ENCODE measurements at places on chromosomes 7 and 10.

DNA sequence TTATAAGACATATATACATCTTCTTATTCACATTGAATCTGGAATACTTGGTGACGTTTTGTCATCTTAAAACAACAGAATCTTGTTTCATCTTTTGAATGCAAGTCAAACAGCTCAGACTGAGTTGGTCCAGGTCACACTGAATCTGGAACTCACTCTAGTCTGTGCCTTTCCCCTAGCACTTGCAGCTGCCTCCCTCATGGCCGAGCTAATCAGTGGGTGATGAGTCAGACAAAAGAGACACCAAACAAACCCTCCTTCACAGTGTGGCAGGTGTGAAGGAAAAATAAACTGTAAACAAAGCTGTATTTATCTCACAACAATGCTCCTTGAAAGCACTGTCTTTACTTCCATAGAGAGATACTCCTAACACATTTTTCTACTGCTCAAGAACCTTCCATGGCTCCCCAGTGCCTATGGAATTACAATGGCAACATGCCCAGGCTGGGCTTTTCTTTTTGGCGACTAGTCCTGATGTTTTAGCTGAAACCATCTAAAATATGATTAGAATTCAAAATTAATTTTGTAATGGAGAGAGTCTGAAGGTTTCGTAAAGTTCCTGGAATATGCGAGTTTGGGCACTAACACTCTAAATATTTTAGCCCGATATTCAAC lies 140.0 kb downstream of the ZNF365 start:
- no peak for DNase-seq

DNA sequence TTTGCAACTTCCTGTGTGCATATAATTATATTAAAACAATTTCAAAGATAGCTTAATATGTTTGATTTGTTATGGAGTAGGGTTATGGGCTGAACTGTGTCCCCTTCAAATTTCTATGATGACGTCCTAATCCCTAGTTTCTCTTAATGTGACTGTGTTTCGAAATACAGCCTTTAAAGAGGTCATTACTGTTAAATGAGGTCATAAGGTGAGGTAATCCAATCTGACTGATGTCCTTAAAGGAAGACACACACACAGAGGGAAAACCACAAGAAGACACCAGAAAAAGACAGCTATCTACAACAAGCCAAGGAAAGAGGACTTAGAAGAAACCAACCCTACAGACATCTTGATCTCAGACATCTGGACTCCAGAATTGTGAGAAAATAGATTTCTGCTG lies 407.4 kb downstream of the MAGI2 start:
- DNase-seq: no peak

GRCh38 chr10:21533467-21534279 lies at the start of gene MLLT10:
Gene MLLT10 (plus strand): TSS chr10:21534232. CDS start chr10:21534645, 413 bp downstream.
- DNase-seq: peak; percentile 96

DNA sequence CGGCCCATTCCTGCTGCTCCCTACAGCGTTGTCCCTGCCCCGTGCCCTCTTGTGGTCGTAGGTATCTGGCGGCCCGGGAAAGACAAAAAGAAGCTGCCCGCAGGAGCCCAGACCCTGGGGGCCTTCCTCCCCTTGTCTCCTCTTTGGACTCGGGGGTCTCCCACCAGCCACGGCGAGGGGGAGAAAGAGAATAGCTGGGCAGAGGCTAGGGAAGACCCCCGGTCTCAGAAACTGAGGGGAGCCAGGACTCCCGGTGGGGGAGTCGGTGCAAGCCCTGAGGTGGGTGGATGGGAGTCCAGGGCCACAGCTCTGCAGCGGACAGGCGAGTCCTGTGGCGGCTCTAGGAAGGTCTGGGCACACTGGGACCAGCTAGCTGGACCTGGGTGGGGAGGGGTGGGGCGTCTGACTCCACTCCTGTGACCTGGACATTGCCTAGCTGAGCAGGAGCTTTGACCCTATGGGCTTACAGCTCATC lies 1.3 kb upstream of the SH2D4B start:
- no peak for DNase-seq

- no peak for DNase-seq
Observed at GRCh38 chr10:79947083-79947415, 1.9 kb downstream of the SFTPD start.

- no peak for DNase-seq
Observed at GRCh38 chr7:21771266-21771665, 174.4 kb downstream of the CDCA7L start.

DNA sequence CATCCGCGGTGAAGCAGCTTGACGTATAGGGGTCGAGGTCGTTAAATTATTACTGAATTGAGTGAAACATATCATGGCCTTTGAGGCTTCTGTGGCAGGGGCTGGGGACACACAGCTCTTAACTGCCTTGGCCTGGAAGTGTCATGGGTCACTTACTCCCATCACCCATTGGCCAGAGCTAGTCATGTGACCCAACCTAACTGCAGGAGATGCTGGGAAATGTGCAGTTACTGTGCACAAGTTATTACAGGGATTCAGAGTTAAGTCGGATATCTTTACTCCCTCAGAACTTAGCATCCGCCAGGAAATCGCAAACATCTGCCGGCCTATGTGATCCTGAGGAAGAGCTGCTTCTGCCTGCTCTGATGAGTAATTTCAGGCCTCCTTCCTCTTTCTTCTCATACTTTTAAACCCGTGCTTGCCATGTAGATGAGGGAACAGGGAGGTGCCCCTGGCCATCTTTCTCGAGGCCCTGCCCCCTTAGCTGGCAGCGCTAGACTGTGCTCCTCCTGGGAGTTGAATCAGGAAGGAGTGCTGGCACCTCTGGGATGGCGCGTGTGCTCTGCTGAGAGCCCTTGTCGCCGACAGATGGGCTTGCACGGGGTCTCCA lies 203.6 kb downstream of the TCF7L2 start:
- no peak for DNase-seq

- DNase-seq: no peak
Observed at GRCh38 chr10:76643511-76643911, 994.1 kb downstream of the KCNMA1 start.

DNA sequence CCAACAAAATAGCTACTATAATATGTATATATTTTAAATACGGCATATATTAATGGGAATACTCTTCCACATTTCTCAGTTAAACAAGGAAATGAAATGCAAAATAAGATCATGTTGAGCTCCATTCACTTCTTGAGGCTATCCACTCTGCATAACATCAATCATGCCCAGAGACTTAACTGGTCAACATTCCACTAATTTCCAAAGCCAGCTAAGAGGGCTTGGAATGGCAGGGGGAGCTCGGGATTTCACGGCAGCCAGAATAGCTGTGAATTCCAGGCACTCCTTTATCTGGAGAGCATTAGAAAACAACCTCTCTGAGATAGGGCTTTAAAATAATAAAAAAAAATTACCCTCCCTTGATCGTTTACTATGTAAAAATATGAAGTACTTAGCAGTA lies 194.9 kb upstream of the CDCA7L start:
- no peak for DNase-seq

DNA sequence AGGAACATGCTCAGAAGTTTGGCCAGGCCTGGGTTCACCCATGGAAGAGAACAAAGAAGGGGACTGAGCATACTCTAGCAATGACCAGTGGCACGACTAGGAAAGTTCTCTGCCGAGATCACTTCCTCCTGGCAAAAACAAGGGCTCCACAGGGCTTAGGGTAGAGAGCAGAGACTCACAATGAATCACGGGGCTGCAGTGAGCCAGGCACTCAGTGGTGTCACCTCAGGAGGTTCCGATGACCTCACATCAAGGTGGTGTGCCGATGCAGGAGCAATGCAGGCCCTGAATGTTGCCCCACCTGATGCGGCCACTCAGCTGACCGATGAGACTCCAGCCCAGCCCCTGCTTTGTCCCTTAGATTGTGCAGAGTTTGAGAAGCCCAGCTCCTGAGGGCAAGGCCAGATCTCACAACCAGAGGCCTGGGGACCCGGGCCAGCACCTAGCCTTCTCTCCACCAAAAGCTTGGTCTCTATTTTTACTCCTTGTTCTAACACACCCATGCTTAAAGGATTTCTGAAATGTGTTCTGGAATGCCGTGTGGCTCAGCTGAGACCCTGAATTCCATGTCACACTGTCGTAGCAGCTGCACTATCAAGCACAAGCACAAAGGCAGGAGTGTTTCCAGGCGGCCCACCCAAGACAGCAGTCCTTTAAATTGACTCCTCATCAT lies 60.9 kb downstream of the COBL start:
- no peak for DNase-seq

- no peak for DNase-seq
Observed at GRCh38 chr7:16921644-16922257, 40.0 kb upstream of the AGR3 start.

GRCh38 chr7:44081266-44081748 lies 1.0 kb downstream of the POLM start:
- no peak for DNase-seq

DNA sequence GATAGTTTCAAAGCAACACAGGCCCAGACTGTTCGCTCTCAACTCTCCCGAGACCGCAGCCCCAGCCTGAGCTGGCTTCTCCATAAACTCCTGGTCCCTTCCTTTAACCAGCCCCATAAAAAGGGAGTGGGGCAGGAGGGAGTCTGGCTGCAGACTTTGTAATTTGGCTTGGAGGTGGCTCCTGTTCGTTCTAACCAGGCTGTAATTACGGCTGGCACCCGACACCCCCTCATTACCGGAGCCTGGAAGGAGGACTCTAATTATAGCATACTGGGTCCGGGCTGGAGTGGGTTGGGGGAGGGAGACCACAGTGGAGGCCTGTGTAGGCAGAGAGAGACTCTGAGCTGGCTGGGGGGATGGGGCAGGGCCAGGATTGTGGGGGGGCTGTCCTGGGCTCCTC lies 49.7 kb downstream of the UNC5B start:
- no peak for DNase-seq

- DNase-seq: no peak
Observed at GRCh38 chr7:139051655-139052054, 15.8 kb upstream of the ZC3HAV1L start.

- no peak for DNase-seq
Observed at GRCh38 chr10:129704786-129705525, 237.9 kb downstream of the MGMT start.

DNA sequence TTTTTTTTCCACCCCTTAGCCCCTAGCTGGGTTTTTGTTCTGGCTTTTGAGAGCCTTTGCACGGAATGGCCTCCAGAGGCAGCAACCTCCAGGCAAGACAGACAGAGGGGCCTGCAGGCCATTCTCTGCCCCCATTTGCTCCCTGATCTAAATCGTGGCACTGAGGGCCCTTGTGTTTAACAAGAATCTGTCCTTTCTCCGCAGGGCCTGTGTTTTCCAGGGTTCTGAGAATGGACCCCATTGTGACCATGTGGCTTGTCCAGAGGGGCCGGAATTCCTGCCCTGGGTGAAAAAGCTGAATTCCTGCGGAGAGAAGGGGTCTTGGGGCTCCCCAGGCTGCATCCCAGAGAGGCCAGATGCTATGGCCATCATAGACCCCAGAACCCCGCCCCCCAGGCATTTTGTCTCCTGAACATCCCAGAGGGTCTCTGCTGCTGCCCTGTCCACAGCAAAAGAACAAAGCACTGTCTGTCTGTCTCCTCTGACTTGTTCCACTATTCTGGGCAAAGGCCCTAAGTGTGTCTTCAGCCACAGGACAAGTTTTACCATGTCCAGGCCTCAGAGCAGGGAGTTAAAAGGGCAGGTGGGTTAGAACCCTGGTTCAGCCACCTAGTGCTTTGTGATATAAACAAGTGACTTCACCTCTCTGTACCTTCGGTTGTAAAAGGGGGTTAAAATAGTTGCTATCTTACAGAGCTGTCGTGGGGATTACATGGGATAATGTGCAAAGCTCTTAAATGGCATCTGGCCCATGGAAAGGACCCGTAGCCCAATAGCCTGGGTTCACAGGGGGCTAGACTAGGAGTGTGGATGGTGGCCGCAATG lies 155.6 kb downstream of the SH3PXD2A start:
- DNase-seq: no peak

GRCh38 chr10:5720182-5720581 lies 35.5 kb downstream of the TASOR2 start:
- no peak for DNase-seq

DNA sequence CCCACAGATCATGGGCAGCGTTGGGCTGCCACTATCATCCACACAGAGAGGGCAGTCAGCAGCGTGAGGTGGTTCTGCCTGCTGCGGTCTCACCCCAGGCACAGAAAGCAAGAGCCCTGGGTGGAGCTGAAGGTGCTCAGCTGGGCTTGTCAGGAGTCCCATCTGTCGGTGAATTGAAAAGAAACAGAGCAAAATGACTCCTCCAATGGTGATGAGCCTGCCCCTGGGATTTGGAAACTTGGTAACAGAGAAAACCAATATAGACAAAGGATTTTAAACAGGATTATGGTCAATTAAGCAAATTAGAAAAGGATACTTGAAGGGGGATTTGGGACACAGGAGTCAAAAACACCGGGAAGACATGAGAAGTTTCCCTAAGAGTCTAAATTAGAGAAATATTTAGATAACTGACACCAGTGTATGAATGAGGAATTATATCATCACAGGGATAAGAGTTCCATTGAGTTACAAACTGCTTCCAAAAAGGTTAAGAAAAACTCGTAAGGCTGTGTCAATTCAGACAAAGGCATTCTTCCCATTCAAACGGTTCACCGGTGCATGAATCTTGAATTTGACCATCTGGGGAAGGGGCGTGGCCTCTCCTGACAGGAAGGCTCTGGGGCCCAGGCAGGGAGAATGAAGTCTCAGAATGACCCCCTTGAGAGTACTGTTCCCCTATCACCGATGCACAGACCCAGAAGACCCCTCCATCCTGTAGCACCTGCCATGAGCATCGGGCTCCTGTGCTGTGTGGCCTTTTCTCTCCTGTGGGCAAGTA lies 70.0 kb upstream of the PRSS58 start:
- DNase-seq: no peak

DNA sequence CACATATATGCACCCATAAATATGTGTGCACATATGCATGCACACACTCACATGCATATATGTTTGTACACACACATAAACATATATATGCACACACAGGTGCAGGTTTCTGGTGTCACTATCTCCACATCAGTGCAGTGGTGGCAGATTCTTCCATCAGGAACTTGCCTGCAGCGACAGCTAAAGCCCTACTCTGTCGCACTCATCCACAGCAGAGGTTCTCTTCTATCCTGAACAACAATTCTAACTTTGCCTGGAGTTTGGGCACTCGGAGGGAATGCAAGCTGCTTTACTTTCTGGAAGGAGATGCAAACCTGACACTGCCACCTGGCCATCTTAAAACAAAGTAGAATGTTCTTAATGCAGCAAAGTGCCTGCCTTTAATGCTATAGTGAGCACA lies 745.8 kb downstream of the GRID1 start:
- no peak for DNase-seq

DNA sequence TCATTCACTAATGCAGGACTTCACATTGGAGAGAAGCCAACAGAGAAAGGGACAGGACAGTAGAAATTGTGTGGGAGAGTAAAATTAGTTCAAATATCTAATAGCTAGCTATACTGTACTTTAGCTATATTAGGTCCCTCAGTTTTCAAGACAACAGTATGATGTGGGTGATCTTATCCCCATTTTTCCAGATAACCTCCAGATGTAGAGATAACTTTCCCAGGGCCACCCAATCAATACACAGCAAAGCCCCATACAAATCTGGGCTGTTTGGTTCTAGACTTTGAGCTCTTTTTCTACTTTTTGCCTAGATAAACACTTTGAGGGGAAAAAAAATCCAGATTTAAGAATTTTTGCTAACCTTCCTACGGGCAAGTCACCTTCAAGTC lies 482 bp upstream of the CLDN12 start:
- DNase-seq: no peak

Measured in left lobe of liver (tissue), 2 donors.